ENCODE measurements at places on chromosomes 5 and 9.

GRCh38 chr5:138000102-138000723 lies 32.7 kb downstream of the FAM13B start:
- no peak for DNase-seq

- DNase-seq: no peak
These were observed 55.3 kb downstream of the TRPC7 start for GRCh38 chr5:136309932-136310598.

GRCh38 chr9:36036780-36037548 lies at the start of gene RECK:
Gene RECK (plus strand): TSS chr9:36036913. CDS start chr9:36036999, 86 bp downstream.
- peak; percentile 83 for DNase-seq

DNA sequence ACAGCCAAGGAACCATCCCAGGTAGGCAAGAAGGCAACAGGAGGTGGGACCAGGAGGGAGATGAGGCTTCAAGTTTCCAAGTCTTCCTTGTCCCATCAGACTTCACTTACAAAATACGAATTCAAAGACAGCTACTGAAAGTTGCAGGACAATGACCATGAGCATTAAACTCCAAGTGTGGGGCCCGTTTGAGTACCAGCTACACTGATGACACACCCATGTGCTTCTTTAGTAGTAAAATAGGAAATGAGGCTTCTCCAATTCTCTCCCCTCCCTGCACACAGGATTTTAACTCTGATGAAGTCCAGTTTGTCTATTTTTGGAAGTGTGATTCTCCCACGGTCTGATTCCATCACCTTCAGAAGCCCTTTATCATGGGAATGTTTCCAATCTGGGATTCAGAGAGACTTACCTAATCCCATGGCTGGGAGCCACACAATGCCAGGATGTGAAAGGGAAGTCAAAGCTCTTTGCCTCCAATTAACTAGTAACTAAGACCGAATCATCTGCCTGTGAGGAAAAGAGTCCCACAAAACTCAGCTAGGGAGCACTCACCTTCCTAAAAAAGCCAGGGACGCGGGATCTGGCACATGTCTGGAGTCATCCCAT lies 222.8 kb upstream of the MSX2 start:
- no peak for DNase-seq

- no peak for DNase-seq
These were observed 553.8 kb upstream of the C9orf72 start for GRCh38 chr9:28127101-28127500.

- DNase-seq: no peak
These were observed 68.5 kb upstream of the RAI14 start for GRCh38 chr5:34587355-34588241.

Measured in activated T-helper 2 cell treated with anti-CD3 and anti-CD28 coated beads, Interferon-gamma antibody, Interleukin-2, Interleukin-4, amounts not matched to agents 10 μg/mL and 5 μg/mL and 100 μg/mL, durations not matched to agents 14 hours and 24 hours and 36 hours (primary cell).